CD4-positive, alpha-beta T cell treated with Interleukin-17A for 4 hours (primary cell): ENCODE measurements at places on chromosomes 2 and 18.

DNA sequence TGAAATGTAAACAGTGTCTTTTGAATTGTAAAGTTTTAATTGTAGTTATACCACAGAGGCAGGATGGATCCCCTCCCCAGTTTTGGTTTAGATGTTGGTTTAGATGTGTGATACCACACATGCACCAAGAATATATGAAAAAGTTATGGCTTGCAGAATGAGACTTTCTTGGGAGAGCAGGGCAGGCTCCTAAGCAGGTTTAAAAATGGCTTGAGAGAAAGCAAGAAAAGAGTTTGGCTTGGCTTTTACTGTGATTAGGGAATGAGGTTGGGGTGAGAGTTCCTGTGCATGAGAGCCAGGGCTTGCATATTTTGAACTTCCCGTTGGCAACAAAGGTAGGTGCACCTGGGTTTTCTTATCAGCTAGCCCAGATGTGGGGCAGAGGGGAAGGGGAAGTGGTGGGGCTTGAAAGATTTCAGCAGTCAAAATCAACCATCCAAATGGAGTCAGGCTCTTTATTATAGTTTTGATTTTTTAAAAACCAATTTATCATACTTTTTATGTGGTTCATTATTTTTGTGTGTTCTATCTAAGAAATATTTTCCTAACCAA, 246.9 kb downstream of the MTX2 start:
- DNase-seq = no peak

GRCh38 chr2:216800836-216801235, 59.0 kb downstream of the TNP1 start:
- no peak for DNase-seq

DNA sequence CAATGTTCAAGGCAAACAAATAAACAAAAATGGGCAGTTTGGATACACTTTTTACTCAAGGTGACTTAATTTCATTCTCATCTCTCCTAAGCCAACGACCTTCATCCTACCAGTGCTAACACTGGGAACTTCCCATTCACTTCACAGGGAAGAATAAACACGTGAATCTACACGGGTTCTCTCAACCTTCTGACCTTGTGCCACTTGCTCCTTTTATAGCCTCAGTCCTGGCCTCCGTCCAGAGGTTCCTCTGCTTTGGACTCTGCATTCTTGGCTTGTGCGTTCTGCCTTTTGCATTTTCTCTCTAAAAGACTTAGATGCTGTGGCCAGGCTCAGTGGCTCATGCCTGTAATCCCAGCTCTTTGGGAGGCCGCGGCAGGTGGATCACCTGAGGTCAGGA, 13.8 kb downstream of the ZNF2 start:
- no peak for DNase-seq

- no peak for DNase-seq
These were observed 124.8 kb upstream of the XPO1 start for GRCh38 chr2:61662990-61663389.

GRCh38 chr18:6881034-6881820, 151.7 kb downstream of the ARHGAP28 start:
- DNase-seq = no peak

DNA sequence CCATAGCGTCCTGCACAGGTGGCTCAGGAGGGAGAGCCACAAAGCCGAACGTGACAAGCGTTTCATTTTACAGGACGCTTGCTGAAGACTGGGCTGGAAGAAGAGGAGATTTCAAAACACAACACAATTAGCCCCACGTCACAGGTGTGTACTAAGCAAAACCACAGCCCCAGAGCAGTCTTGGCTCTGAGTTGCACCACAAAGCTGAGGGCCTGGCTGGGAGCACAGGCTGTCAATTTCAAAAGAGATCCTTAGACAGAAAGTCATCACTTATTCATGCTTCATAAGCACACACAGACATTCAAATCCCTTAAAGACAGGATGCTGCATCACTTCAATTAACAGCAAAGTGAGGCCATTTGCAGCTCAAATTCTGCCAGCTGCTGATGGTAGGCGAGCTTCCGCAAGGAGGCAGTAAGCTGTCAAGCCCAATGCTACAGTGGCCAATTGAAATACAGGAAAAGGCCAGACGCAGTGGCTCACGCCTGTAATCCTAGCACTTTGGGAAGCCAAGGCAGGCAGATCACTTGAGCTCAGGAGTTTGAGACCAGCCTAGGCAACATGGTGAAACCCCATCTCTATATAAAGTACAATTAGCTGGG, 79.6 kb downstream of the SKA1 start:
- no peak for DNase-seq

- no peak for DNase-seq
These were observed 902.4 kb upstream of the PIK3C3 start for GRCh38 chr18:41052625-41053024.

GRCh38 chr2:239688840-239689239, 288.0 kb upstream of the HDAC4 start:
- DNase-seq = no peak

DNA sequence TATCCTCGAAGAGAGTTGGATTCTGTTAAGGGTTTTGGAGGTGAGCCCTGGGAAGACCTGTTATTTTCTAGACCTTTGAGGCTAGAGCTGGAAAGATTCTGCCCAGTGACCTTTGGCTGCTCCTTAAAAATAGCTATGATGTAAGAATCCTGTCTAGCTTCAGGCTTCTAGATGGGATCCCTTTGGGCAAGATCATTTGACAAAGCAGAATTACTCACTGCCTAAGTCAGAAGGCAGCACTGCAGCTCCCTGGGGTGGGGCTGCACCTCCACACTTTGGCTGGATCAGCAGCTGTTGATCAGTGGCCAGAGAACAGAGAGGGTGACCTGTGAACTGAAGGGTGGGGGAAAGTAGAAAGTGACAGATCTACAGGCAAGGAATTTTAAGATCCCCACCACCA, 103.8 kb downstream of the ASAP2 start:
- DNase-seq = no peak

- no peak for DNase-seq
These were observed 93.5 kb downstream of the GALNT3 start for GRCh38 chr2:165700531-165700930.

DNA sequence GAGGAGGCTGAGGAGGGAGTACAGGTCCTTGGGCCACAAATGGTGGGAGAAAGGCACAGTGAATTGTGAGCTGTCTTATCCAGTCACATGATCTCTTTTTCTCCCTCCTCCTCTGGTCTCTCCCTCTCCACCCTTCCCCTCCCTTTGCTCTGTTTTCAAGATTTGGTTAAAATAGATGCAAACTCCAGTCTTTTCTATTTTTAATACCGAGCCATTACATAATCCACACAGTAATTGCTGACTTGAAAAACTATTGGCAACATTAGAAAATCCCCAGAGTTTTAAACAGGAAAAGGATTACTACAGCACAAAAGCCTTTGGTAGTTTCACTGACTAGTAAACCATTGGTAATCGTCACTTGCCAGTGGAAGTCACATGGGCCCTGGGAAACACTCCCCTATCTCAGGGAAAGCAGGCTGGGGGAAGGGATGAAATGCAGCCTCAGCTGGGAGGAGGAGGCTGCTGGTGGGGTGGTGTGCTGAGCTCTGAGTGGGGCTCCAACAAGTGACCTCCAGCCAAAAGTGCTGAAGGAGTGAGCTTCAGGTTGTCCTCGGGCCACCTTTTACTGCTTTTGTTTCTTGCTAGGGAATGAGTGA, 57.4 kb upstream of the PCBP1 start:
- no peak for DNase-seq

- DNase-seq = no peak
These were observed 234.4 kb downstream of the BCL11A start for GRCh38 chr2:60319031-60319547.

DNA sequence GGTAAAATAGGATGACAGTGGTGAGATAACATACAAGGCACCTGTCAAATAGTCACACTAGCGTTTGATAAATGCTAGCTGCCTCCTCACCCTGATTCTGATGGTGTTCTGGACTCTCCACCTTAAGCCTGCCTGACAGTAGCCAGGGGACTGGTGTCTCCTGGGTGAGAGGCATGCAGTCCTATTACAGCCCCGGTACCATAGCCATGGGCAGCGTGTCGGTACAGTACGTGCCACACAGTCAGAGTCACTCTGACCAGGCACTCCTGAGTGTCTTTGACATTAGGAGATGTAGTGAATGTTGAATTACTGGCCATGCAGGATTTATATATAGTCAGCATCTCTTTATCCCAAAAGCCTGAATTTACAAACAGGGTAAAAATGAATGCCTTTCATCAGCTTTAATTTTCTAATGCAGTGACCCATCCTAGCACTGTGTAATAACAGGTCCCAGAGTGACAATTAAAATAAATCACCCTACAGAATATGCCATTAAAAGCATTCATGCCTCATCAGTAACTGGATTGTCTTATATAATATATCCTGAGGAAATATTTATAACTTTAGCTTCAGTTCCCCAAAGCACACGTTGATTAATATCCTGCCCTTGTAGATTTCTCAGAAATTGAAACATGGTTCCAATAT, 760.3 kb upstream of the SOX11 start:
- no peak for DNase-seq

GRCh38 chr2:161870401-161870930, 203.5 kb downstream of the DPP4 start:
- DNase-seq = no peak

DNA sequence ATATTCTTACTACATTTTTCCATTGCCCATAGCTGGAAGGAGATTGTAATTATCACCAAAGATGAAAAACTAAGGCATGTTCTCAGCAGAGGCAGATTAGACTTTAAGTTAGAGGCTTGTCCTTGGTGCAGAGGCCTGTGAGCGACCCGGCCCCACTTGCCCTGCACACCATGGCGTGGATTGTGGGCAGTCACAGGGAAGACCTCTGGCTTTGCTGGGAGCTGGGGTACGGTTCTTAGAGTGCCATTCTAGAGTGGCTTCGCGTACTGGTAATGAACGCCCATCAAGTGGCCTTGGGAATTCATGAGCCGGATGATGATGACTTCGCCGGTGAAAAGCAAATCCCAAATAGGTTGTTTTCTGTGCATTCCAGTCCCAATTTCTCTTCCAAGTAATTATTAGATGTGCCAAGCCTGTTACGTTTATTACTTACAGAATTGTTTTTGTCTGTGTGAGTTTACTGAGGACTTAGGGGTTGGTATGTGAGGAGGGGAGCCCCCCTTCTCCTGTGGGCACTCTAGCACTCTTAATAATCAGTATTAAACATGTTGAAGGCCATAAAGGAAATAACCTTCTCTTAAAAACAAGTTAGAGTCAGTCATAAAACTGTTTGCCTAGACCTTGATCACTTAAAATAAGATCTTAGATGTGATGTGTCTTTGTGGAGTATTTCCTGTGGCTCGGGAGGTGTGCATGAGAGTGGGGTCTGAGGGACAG, 90.6 kb downstream of the LDLRAD4 start:
- DNase-seq = no peak

DNA sequence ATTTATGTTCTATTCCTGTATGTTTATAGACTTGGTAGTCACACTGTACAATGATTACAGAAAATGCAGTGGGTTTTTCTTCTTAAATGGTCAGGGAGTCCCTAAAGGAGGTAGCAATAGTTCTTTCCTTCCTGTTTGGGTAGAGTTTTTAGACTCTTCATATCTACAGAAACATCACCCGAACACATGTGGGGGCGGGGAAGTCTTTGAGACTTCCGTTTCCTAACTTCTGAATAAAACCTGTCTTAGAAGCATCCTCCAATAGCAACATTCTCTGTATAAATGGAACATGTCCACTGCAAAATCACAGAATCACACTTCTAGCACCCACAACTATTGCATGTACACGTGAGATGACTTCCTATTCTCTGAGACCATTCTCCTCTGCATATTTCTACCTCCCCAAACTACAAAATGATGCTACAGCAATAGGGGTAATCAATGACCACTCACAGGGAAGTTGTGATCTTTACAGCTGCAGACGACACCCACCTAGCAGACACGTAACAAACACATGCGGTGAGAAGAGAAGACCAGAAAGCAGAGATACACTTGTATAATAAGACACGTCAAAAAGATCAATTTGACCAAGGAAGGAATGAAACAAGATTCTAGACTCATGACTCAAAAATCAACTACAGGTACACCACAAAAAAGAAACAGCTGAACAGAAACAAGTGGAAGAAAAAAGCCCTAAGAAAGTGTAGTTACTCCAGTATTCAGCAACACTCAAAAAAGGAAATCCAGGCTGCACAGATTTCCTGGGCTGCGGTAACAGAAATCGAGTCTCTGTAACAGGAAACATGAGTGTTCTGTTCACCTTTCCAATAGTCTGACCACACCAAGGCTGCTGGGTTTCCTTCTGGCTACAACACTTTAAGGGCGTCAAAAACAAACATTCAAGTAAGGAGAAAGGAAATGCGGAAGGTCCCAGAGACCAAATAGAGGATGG, 120.4 kb downstream of the ZNF516 start:
- peak; percentile 70 for DNase-seq
